Right hindlimb (tissue), 1 donor: ENCODE measurements at places on chromosomes 2 and 18.

DNA sequence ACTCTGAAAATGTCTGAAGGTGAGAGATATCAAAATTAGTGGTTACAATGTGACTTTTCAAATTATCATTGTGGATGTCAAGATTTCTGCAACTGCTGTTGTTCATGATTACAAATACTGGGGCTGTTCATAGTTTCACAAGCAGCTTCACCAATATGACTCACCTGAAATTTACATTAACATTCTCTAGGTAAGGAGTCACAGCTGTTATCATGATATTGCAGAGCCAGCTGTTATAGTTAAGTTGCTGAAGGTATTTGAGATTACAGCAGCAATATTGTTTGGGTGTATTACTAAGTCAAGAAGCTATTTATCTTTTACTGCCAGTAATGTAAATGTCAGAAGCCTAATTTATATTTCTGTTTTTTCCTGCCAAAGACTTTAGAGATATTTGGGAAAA, 140.0 kb downstream of the MC4R start:
- DNase-seq: no peak

- no peak for DNase-seq
Measured at GRCh38 chr2:30112561-30112960, 34.2 kb upstream of the YPEL5 start.

- DNase-seq: no peak
Measured at GRCh38 chr2:144550911-144551310, 31.0 kb upstream of the ZEB2 start.

DNA sequence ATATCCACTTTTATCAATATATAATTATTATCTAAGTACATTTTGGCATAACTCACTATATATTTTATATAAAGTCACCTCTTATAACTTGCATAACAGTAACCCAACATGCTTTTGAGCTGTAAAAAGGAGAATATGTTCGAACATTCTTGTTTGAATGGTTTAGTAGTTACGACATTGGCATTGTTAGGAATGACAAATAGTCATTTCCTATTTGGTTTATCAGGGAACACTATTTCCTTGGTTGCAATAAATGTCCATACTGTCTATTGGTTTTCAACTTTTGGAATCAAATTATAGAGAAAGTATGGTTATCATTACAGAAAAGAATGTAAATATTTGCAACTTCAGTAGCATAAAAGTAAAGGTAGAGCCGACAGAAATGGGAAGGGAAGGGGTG, 124.1 kb downstream of the PARD3B start:
- DNase-seq: no peak

DNA sequence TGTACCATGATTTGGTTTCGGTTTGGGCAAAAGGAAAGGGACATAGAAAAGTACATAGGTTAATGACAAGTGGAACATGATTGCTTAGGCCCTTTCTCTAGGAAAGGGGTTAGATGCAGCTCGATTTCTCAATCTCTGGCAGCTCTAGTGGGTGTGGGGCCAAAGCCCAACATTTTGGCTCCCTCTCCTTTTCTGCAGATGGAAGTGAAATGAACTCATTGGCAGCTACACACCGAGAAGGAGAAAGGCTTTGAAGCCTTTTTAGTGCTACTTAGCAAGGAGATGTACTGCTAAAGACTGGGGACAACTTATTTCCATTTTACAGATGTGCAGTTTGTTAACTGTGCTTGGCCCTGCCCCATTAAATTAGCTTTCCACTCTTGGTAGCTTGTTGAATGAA, 93.8 kb downstream of the LYPD6B start:
- DNase-seq: no peak

- no peak for DNase-seq
Measured at GRCh38 chr2:235594041-235594440, 100.2 kb downstream of the AGAP1 start.

DNA sequence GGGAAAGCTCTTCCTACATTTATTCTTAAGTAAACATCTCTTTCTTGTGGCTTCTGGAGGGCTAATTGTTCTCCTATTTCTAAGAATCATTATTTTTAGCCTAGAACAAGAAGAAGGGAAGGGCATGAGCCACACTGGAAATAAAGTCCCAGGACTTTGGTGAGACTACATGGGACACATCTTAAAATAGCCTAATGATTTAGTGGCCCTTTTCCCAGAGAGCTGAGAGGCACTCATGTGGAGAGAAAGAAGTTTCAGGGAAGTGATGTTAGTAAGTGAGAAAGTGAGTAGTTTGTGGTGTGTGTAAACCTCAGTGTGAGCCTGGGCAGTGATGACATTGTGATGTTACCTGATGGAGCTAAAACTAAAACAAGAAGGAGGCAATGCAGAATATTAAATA, 14.6 kb downstream of the ITGA4 start:
- DNase-seq: no peak
